ENCODE measurements at places on chromosomes 2 and 18.

DNA sequence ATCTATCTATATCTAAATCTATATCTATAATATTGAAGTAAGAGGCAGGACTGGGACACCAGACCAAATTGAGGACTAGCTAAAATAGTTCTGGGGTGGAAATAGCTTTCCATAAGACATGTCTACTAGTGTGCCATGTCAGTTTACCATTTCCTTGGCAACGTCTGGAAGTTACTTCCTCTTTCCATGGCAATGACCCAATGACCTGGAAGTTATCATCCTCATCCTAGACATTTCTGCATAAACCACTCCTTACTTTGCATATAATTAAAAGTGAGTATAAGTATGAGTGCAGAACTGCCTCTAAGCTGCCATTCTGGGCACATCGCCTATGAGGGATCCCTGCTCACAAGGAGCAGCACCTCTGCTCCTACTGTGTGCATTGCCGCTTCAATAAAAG, 734.0 kb upstream of the GCFC2 start:
- no peak for DNase-seq

GRCh38 chr18:37641573-37641972, 76.0 kb upstream of the CELF4 start:
- DNase-seq = no peak

GRCh38 chr18:22466608-22467395, 49.1 kb upstream of the CTAGE1 start:
- DNase-seq = no peak

- DNase-seq = no peak
Measured at GRCh38 chr2:120299004-120299403, 46.4 kb downstream of the RALB start.

DNA sequence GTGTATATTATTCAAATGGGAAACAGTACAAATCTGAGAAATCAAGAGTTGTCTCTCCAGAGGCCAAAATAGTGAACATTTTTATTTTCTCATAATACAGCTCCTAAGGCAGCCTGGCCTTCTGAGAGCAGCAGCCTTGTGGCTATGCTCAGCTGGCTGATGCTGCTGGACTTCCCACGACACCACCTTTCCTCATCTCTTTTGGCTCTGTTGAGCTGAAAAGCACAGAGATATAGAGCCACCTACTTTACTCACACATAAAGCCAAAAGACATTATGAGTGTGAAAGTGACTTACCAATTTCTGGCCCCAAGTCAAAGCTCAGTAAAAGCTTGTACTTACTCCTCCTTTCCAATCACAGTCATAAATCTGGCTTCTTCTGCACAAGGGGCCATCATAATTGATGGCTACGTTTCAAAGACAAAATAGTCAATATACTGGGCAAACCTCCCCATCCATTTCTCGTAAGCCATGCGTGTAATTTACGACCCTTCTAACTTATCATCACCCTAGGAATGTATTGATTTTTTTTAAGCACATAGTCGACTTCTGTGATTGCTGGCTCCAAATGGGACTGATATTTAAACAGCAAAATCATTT, 18.6 kb upstream of the REG3A start:
- peak; percentile 62 for DNase-seq

DNA sequence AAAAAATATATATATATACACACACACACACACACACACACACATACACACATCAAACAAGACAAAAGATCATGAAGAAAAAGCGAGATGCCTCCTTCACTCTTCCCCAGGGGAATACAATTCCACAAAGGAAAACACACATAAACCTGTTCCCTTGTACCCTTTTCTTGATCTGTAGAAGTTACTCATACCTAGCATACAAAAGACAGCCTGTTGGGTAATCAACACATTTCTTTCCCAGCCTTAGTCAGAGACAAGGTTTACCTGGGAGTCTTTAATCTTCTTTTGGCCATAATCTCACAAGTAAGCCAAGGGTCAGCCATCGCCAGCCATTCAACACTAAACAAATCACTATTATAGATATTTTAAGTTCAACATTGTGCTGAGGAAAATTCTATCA, 407.0 kb downstream of the SUCLG1 start:
- DNase-seq = no peak

- peak; percentile 37 for DNase-seq
Measured at GRCh38 chr2:54708584-54709335, 14.7 kb upstream of the EML6 start.

DNA sequence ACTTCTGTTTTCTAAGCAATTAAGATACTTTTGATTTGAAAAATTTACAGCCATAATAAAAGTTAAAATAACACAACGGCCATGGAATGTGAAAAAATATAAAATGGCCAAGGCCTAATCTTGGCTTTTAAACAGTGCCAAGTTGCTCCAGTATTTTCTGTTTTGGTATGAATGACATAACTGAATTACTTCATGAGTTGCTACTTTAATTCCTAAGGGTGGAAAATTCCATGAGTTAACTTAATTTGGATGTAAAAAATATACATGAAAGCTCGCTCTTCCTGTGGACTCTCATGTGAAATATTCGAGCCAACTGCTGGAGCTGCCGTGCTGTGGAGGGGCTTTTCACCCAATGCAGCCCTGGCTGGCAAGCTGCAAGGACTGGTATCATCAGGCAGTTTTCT, 286.0 kb upstream of the CCDC68 start:
- DNase-seq = no peak

Measured in muscle of arm (tissue), 14 donors.